ENCODE measurements at places on chromosomes 3 and 15.

DNA sequence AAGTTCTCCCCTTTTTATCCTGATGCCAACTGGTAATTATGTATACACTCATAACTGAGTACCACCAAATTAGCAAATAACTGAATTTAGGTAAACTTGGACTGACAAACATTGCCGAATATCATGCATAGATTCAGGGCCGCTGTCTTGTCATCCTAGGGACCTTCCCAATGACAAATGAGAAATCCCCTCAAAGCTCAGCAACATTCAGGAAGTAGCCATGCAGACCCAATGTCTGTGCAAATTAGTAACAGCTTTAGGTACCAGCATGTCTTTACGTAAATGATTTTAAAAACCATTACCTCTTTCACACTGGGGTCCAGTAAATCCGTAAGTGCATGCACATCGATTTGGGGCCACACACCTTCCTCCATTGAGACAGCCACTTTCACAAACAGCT lies 49.5 kb downstream of the FBN1 start:
- DNase-seq: no peak

GRCh38 chr15:31489801-31490646 lies 163.4 kb downstream of the KLF13 start:
- DNase-seq: no peak

DNA sequence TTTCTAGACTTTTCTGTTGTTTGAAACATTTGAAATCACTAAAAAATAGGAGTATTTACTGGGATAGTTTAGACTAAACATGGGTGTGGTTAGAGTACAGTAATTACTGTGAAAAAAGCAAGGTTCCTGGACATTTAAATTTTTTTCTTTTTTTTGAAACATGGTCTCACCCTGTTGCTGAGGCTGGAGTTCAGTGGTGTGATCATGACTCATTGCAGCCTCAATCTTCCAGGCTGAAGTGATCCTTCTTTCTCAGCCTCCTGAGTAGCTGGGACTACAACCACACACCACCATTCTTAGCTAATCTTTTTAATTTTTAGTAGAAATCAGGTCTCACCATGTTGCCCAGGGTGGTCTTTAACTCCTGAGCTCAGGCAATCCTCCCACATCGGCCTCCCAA lies 20.4 kb upstream of the CELF6 start:
- DNase-seq: no peak

GRCh38 chr3:134294302-134295280 lies 43.9 kb upstream of the RYK start:
- DNase-seq: peak; percentile 57

DNA sequence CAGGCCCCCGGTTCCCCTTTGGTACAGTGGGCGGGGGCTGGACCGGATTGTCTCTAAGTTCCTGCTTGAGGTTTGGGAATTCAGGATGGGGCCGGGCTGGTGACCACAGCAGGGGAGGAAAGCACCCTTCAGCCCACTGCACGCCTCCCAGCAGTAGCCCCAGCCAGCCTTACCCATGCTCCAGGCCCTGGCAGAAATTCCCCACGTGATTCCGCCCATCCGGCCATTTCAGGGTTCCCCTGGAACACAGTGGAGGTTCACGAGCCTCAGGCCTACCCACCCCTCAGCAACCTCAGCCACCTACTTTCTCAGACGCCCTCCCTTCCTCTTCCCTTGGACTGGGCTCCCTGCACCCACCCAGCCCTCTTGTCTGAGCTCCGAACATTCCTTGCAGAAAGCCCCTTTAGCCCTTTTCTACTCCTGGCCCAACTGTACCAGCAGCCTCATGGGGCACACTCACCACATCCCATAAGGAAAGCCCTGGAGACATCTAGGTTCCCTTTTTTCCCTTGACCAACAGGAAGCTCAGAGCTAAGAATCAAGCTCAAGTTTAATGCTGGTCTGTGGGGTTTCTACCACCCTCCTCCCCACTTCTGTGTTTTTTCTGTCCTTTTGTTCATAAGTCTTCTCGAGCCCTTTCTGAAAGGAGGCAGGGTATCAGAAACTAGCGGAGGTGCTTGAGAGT lies 11.5 kb downstream of the ALS2CL start:
- no peak for DNase-seq

- DNase-seq: no peak
These were observed 12.0 kb downstream of the PLSCR1 start for GRCh38 chr3:146532406-146532805.

DNA sequence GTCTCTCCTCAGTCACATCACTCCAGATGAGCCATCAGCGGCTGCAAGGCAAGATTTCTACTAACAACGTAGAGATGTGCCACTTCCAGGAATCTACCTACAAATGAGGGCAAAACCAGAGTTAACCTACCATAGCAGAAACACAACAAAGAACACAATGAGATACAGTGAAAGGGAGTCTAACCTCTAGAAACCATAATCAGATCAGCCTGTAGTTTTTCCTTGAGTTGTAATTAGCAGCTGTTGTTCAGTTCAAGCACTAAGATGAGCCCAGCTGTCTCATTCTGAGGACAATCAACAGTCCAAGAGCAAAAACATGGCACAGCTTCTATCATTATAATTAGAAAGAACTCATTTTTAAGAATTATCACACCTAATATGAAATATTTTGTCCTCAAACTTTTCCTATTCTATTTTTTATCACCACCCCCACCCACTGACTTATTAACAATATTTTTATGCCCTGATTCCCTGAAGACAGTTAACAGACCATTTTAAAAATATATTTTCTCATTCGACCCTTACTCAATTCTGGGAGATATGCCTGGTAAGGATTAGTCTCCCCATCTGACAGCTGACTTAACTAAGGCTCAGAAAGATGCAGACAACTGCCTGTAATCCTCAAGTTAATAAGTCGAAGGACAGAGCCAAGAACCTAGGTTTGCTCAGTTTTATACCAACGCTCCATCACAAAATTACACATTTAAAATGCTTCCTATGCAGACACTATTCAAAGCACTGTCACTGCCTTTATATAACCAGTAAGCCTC lies 50.1 kb downstream of the MAGI1 start:
- DNase-seq: no peak

DNA sequence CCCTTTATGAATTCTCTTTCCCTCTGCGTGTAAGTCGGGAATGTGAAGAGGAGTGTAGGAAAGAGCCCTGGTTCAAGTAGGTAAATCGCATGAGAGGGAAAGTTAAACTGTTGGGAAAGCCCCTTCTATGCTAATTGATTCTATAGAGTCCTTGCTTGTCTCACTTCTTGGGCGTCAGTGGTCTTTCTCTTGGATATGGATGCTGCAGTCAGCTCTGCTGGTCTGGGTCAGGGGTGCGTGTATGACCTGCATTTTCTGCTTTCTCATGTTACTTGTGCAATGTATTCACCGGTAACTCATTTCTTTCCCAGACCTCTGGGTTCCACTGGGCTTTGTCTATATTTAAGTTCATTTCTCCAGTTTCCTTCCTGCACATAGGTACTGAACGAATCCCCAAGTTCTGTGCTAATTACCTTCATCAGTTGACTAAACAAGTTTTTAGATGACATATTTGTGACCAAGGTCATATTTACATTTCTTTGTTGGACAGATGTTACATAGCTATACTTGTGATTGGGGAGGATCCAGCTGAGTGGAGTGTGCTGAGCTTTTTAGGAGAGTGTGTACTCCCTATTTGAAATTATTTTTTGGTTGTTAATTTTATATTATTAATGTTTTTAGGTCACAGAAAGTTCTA lies 1.4 kb downstream of the SETD5 start:
- no peak for DNase-seq

- no peak for DNase-seq
These were observed 251.4 kb upstream of the ROPN1 start for GRCh38 chr3:124243177-124243859.

DNA sequence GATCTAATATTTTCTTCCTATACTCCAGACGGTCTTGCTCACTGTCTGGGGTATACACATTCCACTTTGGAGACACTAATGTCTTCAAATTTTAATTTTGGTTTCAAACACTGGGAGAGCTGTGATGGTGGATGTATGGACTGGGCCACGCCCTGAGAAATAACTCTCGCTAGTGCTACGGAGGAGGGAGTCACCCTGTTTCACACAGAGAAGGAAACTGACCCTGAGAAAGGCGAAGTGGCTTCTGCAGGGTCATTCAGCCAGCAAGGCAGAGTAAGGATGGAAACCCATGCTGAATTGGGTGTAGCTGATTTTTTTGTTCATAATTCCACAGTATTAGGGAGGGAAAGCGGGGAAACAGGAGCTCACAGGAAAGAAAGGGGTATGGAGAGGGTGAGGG lies 8.6 kb upstream of the SKIC8 start:
- DNase-seq: no peak

DNA sequence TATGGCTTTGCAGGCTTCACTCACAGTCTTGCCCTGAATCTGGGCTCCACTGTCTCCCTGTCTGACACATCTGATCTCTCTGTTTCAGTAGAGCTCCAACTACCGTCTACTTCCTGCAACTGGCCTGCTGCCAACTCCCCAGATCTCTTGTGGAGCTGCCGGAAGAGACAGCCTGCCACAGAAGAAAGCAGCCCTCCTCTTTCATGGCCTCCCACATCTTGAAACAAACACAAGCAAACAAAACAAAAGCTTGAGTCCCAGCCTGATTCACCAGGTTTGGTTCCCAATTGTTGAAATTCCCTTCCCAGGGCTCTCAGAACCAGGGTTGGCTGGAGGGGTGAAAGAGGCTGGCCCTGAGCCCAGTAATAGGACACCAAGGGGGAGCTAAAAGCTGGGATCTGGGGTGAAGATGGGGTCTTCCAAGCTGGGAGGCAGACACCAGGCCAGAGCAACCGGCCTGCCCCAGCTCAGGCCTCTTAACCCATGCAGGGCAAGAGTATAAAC lies 55.3 kb upstream of the CA12 start:
- DNase-seq: peak; percentile 41

GRCh38 chr3:159174715-159175692 lies 373.1 kb downstream of the MFSD1 start:
- no peak for DNase-seq

DNA sequence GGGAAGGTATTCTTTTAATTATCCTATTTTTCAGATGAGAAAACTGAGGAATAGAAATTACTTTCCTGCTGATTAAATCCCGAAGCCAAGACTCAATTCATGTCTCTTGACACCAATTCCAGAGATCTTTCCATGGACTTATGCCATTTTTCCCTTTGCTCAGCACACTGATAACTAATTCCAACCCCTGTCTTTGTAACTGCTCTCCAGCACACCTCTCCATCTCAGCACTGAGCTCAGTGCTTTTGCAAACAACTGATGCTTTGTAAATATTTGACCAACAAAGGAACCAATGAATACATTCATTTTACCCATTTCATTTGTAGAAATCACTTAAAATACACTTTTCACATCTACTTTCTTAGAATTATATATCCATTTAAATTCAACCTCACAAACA lies 249.1 kb downstream of the IL5RA start:
- no peak for DNase-seq

DNA sequence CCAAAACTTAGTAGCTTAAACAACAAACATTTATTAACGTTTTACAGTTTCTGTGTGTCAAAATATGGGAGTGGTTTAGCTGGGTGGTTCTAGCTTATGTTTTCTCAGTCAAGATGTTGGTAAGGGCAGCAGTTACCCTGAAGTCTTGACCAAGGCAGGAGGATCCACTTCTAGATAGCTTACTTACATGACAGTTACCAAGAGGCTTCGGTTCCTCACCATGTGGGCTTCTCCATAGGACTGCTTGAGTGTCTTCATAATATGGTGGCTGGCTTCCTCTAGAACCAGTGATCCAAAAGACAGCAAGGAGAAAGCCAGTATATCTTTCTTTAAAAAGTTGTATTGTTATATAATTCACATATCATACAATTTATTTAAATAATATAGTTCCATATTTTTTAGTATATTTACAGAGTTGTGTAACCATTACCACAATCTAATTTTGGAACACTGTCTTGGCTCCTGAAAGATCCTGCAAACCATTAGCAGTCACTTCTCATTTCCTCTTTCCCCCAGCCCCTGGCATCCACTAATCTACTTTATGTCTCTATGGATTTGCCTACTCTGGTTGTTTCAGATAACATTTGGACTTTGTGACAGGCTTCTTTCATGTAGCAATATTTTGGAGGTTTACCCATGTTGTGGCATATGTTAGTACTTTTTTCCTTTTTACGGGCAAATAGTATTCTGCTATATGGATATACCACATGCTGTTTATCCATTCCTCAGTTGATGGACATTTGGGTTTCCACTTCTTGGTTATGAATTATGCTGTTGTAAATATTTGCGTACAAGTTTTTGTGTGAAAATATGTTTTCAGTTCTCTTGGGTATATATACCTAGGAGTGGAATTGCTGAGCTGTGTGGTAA lies 33.3 kb downstream of the MAPK6 start:
- DNase-seq: no peak
